ENCODE measurements at places on chromosomes 5 and 9. TPM values are rescaled to one million over a fixed set of nuclear protein-coding genes. Genes with fewer than 3 reads are reported as not detected.

DNA sequence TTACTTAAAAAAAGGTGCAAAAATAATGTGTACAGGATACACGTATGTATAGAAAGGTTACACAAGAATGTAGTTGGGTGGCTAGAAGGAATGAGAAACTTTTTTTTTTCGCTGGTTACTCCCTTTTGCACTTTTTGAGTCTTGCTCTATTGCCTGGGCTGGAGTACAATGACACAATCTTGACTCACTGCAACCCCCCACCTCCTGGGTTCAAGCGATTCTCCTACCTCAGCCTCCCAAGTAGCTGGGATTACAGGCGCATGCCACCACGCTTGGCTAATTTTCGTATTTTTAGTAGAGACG, 15.8 kb downstream of the FBXW11 start:
- no peak for DNase-seq

DNA sequence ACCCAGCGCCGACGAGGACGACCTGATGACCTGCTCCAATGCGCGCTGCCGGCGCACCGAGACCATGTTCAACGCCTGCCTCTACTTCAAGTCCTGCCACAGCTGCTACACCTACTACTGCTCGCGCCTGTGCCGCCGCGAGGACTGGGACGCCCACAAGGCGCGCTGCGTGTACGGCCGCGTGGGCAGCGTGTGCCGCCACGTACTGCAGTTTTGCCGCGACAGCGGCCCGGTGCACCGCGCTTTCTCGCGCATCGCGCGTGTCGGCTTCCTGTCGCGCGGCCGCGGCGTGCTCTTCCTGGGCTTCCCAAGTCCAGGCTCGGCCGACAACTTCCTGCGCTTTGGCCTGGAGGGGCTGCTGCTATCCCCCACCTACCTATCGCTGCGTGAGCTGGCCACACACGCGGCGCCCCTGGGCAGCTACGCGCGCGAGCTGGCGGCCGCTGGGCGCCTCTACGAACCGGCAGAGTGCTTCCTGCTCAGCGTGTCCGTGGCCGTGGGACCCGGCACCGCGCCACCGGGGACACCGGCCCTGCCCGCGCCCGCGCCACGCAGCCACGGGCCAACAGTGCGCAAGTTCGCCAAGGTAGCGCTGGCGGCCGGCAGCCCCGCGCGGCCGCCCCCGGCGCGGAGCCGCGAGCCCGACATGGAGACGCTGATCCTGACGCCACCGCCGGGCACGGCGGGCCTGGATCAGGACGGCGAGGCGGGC, 2.7 kb upstream of the PHPT1 start:
- peak; percentile 55 for DNase-seq

- no peak for DNase-seq
These were observed 658.6 kb downstream of the ISL1 start for GRCh38 chr5:52041842-52042241.

- no peak for DNase-seq
These were observed 8.7 kb upstream of the AHRR start for GRCh38 chr5:312845-313244.

GRCh38 chr5:132013006-132013689, 1.7 kb upstream of the ACSL6 start:
- no peak for DNase-seq

GRCh38 chr9:91078369-91078695, 276.7 kb downstream of the SYK start:
- DNase-seq, result no peak

DNA sequence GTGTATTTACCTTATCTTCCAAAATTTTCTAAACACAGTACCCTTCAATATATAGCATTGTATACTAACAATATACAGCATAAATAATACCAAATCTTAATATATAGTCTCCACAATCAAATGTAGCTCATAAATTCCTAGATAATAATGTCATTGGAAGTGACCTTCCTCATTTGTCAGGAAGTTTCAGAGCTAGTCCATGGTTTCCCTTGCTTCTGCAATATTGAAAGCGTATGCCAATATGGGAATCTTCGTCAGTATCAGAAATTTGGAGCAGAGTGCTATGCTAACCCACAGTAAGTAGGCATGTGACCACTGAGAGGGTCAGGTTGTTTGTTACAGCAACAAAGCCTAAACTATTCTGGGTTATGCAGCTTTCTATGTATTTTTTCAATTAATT, 774.9 kb upstream of the CDH10 start:
- DNase-seq, result no peak

The RNF20 gene
- total RNA-seq, result 58.0 TPM

The DIRAS2 gene
- total RNA-seq, result not detected
